ENCODE measurements at places on chromosomes 7 and 10.
A peak's percentile ranks its signal among the peaks of the same experiment; 100 is the strongest.

DNA sequence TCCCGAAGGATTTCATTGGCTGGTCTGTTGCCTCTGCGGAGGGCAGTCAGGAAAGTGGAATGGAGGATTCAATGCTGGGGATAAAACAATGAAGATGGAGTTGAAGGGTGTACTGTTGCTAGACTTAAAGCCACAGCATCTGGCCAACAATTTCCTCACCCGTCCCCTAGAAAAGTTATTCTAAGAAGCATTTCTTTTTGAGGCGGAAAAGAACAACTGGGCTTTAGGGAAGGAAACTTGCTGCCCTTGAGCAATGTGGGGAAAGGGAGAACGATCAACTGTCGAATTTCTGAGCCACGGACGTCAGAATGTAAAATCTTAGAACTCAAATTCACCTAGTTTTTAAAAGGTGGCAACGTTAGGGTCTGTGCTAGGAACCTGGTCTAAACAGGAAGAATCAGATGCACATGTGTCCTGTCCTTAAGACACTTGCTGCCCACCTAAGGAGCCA is 664 bp downstream of the FMC1 start:
- DNase-seq: no peak

GRCh38 chr7:133919810-133920209 is 207.3 kb upstream of the LRGUK start:
- no peak for DNase-seq

DNA sequence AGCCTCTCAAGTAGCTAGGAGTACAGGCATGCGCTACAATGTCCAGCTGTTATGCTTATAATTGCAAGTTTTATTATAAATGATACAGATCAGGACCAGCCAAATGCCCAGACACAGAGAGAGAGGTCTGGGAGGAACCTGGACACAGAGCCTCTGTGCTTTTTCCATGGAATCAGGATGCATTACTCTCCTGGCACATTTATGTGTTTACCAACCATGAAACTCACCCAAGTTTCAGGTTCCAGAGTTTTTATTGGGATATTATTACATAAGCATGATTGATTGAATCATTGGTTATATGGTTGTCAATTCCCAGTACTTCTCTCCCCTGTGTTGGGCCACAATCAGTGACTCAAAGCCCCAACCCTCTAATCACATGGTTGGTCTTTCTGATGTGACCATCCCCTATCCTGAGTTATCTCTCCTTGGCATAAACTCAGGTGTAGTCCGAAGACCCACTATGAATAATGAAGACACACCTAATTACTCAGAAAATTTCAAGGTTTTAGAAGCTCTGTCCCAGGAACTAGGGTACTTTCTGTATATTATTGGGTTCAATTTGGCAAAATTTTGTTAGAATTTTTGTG is 30.6 kb downstream of the MXI1 start:
- DNase-seq: no peak

GRCh38 chr10:57049096-57049495 is 688.0 kb upstream of the ZWINT start:
- no peak for DNase-seq

GRCh38 chr7:100166970-100167911 is 1.2 kb downstream of the GAL3ST4 start:
- DNase-seq: no peak

GRCh38 chr10:117457932-117458331 is 82.7 kb upstream of the PDZD8 start:
- DNase-seq: no peak

GRCh38 chr7:27153526-27153925 is 1.1 kb upstream of the HOXA3 start:
- DNase-seq: peak; percentile 16

DNA sequence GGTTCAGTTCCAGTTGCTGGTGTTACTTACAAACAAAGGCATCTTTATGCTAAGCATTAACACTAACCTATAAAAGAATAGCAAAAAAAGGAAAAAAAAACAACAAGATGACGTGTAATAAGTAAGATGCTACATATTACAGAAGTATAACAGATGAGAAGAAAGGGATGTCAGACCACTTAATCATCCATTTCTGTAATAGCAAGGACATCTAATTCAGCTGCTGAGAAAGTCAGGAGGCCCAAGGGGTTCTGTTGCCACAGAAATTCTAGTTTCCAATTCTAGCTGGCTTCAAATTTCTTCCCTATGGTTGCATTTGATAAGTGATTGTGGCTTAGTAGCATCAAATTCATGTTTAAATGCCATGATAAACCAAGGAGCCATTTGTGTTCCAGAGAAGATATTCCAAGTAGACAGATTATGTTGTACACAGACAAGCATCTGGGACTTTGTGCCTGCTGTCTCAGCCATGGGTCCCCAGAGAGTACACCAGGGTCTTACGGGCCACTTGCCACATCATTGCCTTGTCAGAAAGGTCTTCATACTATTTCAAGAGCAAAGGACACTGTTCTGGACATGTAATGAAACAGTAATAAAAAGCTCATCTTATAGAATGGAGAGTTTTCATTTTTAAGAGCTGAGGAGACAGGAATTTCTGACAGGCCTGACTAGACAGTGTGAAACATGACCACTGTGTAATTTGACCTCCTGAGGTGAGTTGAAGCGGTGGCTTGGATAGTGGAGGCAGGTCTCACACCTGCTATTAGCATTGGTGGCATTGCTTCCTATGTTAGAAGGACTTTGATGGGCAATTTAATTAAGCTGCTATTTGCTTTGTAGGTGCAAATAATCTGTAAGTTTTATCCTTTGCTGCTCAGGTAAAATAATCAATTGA is 4.2 kb upstream of the ASB4 start:
- no peak for DNase-seq

GRCh38 chr7:34057136-34057535 is 151.8 kb downstream of the BMPER start:
- DNase-seq: no peak

DNA sequence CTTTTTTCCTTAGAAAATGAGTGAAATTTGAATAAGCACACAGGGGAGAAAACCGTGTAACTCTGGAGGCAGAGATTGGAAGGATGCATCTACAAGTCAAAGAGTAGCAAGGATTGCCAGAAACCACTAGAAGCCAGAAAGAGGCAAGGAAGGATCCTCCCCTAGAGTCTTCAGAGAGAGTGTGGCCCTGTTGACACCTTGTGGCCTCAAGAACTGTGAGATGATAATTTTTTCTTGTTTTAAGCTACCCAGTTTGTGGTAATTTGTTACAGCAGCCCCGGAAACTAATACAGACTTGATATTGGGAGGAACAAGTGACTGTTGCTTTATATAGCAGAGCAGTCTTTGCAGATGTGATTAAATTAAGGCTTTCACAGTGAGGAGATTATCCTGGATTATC is 3.6 kb upstream of the GIMAP7 start:
- DNase-seq: no peak

GRCh38 chr7:94422827-94423460 is 28.2 kb downstream of the COL1A2 start:
- DNase-seq: no peak

DNA sequence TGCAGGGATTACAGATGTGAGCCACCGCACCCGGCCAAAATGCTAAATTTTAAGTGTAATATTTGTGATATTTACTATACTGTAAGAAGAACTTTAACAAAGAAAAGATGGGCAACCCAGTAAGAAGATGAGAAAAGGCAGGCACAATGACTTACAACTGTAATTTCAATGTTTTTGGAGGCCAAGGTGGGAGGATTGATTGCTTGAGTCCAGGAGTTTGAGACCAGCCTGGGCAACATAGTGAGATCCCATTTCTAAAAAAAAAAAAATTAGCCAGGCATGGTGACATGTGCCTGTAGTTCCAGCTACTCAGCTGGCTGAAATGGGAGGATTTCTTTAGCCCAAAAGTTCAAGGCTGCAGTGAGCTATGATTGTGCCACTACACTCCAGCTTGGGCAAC is 11.7 kb upstream of the GATAD1 start:
- no peak for DNase-seq

DNA sequence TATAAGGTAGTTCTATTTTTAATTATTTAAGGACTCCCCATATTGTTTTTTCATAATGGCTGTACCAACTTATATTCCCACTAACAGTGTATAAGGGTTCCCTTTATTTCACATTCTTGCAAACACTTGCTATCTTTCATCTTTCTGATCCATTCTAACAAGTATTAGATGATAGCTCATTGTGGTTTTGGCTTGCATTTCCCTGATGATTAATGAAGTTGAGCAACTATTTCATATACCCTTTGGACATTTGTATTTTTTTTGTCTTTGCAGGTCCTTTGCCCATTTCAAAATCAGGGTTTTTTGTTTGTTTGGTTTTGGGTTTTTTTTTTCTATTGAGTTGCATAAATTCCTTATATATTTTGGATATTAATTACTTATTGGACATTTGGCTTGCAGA is 107.2 kb downstream of the EPC1 start:
- no peak for DNase-seq

GRCh38 chr7:143216151-143216550 is 5.7 kb upstream of the TAS2R40 start:
- no peak for DNase-seq

- no peak for DNase-seq
Observed at GRCh38 chr7:17166824-17167379, 131.6 kb upstream of the AHR start.

DNA sequence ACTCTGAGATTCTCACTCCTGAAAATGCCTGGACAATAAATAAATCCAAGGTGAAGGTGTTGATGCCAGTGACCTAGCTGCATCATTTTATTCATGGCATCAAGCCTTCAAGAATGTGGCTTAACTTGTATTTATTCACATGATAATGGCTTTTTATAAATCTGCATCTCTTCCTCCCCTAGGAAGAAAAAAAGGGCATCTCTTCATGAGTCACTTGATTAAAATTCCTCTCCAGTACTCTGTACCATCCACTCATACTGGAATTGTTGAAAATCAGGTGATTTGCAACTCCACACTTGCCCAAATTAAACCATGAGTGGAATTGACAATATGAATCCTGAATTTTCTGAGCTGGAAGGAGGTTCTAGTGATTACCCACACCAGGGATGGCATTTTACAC is 30.2 kb downstream of the PTPRE start:
- no peak for DNase-seq

- DNase-seq: no peak
Observed at GRCh38 chr7:113120647-113121046, 2.3 kb upstream of the SMIM30 start.

DNA sequence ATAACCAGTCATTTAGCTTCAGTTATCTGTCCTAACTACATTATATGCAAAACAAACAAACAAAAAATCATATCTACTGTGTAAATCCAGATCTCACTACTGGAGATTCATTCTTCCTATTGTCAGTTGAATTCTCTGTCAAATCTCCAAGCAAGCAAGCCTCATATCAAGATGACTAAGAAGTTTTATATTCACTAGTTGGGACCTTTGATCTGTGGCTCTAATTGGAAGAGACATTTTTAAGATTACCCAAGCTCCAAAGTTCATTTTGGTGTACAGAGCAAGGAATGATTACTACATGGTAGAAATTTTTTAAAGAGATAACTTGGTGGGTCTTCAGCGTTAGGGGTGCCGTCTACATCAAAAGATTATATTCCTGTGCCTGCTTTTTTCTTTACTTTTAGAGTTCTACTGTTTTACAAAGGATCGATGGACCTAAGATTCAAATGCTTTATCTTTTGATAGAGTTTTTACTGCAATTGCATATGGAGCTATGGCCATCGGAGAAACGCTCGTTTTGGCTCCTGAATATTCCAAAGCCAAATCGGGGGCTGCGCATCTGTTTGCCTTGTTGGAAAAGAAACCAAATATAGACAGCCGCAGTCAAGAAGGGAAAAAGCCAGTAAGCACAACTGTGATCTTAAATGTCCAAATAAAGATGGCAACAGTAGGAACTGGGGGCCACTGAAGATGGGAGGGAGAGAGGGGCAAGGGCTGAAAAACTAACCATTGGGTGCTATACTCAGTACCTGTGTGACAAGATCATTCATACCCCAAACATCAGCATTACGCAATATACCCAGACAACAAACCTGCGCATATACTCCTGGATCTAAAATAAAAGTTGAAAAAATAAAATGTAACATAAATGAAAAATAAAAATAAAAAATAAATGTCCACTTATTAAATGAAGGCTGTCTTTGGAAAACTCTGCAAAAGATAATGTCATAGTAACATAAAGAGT is 47.9 kb downstream of the SP8 start:
- no peak for DNase-seq

GRCh38 chr7:103605640-103606039 is 159.6 kb upstream of the SLC26A5 start:
- DNase-seq: no peak

DNA sequence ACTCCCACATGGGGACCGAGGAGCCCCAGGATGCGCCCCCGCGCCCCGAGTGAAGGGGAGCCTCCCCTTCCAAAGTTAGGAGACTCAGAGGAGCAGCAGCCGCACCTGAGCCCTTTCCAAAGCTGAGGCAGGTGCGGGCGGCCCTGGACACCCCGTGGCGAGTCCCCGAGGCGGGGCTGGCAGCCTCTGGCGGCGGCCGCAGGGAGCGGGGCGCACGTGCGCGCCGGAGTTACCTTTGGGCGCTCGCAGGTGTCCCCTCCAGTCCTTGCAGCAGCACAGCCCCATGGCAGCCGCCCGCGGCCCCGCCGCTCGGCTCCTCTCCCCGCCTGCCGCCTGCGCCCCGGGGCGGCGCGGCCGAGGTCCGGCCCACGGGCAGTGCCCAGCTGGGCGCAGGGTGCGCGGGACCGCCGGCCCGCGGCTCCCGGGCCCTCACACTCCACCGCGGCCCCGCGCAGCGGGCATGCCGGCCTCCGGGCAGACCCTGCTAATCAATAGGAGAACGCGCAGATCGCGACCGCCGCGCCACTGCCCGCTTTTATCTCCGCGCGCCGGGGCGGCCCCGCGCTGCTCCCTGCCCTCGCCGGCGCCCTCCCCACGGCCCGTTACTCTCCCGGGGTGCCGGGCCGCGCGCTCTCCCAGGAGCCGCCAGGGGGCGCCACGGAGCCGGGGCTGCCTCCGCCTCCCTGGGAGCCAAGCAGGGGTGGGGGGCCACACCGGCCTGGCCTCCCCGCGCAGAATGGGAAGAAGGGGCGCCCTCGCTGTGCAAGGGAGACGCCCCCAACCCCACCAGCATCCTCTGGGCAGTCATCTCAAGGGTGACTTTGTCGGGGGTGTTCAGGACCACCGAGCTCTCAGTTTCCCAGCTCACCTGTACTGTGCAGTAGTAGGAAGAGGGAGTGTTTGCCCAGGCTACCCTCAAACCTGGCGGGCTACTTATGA is 80.8 kb downstream of the ARHGAP22 start:
- no peak for DNase-seq

GRCh38 chr7:68840991-68841390 is 757.3 kb upstream of the AUTS2 start:
- peak; percentile 60 for DNase-seq

- DNase-seq: no peak
Observed at GRCh38 chr7:96953676-96954513, 51.5 kb upstream of the DLX6 start.
